ENCODE measurements at places on chromosomes 11 and 22.

GRCh38 chr11:62985041-62985750 lies 429 bp upstream of the SLC22A6 start:
- DNase-seq, result no peak

GRCh38 chr22:38417252-38418060 lies 37.5 kb downstream of the KCNJ4 start:
- DNase-seq, result no peak

GRCh38 chr11:123815122-123815521 lies 9.0 kb upstream of the OR6M1 start:
- no peak for DNase-seq

- DNase-seq, result no peak
These were observed 115.8 kb upstream of the IGLL5 start for GRCh38 chr22:22771696-22772377.

GRCh38 chr22:24055283-24055682 lies 44.2 kb downstream of the CABIN1 start:
- DNase-seq, result no peak

DNA sequence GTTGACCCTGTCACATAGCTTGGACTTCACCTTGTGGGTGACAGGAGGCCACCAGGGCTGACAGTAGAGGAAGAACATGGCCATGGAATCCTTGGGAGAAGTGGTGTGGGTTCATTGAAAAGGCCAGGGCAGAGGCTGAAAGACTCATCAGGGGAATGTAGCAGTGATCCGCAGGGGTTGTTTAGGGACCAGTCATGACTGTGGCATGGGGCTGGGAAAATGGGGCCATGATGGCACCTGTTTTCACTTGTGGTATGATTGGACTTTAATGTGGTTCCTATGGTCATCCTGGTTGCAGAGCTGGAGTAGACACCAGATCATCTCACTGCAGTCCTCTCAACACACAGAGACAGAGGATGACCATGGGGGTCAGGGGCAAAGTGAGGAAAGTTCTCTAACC lies 66.7 kb upstream of the MYEOV start:
- no peak for DNase-seq

GRCh38 chr11:113896156-113896879 lies 8.3 kb upstream of the HTR3B start:
- DNase-seq, result no peak

GRCh38 chr11:74816664-74817063 lies 68.0 kb downstream of the RNF169 start:
- DNase-seq, result no peak

DNA sequence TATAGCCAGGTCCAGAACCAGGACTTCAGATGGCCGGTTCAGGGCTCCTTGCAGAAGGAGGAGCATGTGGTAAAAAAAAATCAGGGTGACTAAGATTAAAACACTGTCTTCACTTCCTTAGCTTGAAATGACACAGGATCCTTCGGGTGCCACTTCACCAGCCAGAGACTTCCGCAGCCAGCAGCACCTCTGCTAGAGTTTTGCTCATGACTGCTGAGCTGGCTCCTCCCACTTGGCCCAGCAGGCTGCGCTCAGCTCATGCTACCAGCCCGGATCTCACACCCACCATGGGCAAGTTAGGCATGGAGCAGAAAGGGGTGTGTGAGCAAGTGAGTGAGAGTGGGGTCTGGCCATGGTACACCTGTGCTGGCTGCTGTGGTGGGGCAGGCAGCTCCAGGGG lies 6.6 kb upstream of the MS4A18 start:
- DNase-seq, result no peak

DNA sequence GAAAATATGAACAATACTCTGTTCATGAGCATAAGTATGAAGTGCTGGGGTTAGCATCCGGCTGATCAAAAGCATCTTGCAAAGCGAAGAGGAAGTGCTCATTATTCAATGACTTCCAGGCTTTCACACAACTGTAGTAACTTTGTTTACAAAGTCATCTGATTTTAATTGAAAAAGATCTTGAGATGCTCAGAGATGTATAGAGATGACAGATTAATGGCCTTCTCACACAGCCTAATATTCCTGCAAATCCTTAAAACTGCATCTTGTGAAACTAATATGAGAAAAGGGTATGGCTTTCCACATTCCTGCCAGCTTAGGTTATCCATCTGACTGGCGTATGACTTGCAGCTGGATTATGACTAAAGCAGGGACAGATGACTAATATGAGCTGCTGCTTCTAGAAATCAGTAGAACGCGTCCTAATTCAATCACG lies 125.4 kb downstream of the CASP12 start:
- peak; percentile 76 for DNase-seq

DNA sequence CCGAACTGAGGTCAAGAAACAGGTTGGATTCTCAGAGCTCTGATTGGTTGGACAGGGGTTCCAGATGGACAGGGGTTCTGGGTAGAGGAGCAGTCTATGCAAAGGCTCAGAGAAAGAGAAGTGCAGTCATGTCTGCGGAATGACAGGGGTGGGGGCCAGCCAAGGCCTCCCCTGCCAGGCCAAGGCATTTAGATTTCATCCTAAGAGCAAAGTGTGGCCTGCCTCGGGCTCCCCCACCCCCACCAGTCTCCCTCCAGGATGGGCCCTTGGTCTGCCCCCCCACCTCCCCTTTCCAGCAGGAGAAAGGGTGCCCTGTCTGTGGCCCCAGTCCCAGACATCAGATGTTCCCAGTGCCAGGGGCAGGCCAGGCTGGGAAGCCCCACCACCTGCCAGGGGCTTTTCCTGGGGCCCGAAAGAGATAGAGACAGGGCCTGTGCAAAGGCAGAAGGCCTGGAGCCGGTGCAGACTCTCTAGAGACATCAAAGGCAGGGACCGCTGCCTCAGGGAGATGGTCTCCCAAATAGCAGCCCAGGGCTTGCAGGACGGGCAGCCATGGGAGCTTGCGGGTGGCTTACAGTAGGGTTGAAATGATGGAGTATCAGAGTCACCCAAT lies 9.4 kb downstream of the SUSD2 start:
- DNase-seq, result no peak

GRCh38 chr22:37443977-37444376 lies 16.7 kb upstream of the ELFN2 start:
- DNase-seq, result no peak

- no peak for DNase-seq
These were observed 311.5 kb downstream of the MN1 start for GRCh38 chr22:27490080-27490479.
